Sciatic nerve (tissue), 2 donors: ENCODE measurements at places on chromosomes 11 and 22.

DNA sequence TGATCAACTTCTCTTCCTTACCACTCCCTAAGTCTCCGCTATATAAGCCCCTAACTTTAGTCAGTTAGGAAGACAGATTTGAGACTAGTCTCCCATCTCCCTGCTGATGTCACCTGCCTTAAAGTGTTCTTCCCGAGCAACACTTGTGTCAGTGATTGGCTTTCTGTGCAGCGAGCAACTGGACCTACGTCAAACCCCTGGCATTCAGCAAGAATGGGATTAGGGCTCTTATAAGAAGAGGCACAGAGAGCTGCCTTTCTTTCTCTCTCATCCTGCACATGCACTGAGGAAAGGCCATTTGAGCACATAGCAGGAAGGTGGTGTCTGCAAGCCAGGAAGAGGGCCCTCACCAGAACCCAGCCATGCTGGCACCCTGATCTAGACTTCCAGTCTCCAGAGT is 116.6 kb upstream of the THY1 start:
- peak; percentile 19 for DNase-seq

- no peak for DNase-seq
These were observed 58.3 kb upstream of the LINC01488 start for GRCh38 chr11:69423181-69423580.

DNA sequence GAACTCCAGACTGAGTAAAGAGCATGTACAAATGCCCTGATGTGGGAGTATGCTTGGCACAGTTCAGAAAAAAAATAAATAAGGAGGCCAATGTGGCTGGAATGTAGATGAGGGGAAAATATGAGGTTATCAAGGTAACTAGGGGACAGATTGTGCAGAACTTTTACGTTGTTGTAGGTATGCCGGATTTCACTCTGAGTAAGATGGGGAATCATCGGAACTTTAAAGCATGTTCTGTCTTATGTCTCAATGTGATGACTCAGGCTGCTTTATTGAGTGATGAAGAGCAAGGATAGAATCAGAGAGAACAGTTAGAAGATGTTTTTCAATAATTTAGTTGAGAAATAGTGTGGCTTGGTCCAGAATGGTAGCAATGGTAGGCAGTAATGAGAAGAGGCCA is 130.4 kb downstream of the C11orf87 start:
- no peak for DNase-seq

GRCh38 chr11:86514453-86514852 is 139.8 kb downstream of the CCDC81 start:
- no peak for DNase-seq

DNA sequence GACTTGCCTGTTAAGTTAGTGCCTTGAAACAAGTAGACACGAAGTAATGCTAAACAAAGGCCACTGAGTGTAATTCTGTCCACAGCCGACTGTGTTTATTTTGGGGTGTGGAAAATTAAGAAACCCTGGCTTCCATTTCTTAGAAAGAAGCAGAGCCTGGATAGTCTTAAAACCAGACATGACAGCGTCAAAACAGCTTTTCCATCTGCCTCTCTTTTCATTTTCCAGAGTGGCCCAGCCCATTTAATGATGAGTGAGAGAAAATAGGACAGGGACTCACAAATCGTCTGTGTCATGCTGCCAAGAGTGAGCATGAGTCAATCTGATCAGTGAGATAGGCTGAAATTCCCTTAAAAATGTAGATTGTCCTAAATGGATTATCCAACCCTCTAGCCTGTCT is 485.9 kb downstream of the JRKL start:
- DNase-seq: no peak

- no peak for DNase-seq
These were observed 38.1 kb upstream of the OPCML start for GRCh38 chr11:133570376-133570775.

- DNase-seq: no peak
These were observed 45.4 kb upstream of the ISX start for GRCh38 chr22:35020517-35020916.

GRCh38 chr11:117663414-117663813 is 133.6 kb downstream of the DSCAML1 start:
- no peak for DNase-seq

DNA sequence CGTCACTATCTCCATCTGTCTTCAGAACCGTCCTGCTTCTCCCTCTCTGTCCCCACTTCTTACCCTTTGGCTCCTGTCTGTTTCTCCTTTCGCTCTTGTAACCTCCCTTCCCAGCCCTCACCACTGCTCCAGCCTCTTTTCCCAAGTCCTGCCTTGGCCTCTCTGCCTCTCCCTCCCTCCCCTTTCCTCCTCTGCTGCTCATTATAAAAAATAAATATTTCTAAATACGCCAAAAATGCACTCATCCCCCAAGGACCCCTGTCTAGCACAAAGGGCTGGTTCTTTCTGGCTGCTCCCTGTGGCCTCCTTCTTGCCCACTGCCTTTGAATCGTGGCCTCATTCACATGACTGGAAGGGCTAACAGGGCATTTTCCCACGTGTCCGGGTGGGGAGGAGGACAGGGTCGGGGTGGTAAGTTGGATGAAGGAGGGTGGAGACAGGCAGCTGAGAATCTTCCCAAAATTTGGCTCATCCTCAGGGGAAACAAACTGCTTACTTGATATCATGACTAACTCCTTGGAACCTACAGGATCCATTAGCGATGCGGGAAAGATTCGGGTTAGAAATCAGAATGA is 26.4 kb upstream of the OAF start:
- peak; percentile 80 for DNase-seq

- peak; percentile 86 for DNase-seq
These were observed 25.6 kb upstream of the SUSD2 start for GRCh38 chr22:24155627-24156140.

- no peak for DNase-seq
These were observed 737 bp upstream of the MFRP start for GRCh38 chr11:119347242-119347641.

DNA sequence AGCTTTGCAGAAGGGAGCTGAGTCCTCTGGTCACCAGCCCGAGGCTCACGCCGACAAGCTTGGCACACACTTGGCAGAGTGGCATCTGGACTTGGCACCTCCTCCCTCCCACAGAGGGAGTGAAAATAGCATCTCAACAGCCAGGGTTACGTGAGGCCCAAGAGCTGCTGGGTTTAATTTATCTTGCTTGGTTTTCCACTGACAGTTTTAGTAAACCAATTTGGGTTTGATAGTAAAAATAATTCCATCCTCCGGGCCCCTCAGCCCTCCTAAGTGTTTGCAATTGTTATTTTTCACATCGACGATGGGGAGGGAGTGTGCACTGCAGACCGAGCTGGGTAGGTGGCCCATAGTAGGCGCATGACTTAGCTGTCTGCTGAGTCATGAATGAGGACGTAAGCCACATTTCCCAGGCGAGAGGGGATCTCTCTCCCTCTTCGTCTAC is 107.6 kb upstream of the ASPHD2 start:
- no peak for DNase-seq
